ENCODE measurements at places on chromosomes 4 and X. TPM values are rescaled to one million over a fixed set of nuclear protein-coding genes. Genes with fewer than 3 reads are reported as not detected.

The FREM3 gene
- total RNA-seq = not detected

The DLG3 gene
- total RNA-seq = 3.1 TPM

The CXCR3 gene
- total RNA-seq = not detected

The DHX15 gene
- 116 TPM for total RNA-seq
